Left lung (tissue), 14 donors: ENCODE measurements at places on chromosomes 4 and X. TPM values are rescaled to one million over a fixed set of nuclear protein-coding genes. Genes with fewer than 3 reads are reported as not detected.

Gene PCDH7
- 30.3 TPM for polyA plus RNA-seq

Gene SYN1
- 7.2 TPM for polyA plus RNA-seq

Gene ERVMER34-1
- polyA plus RNA-seq = 3.4 TPM

Gene SFRP2
- polyA plus RNA-seq = 6.2 TPM

Gene ADGRG4
- not detected for polyA plus RNA-seq

Gene FAAH2
- polyA plus RNA-seq = 6.4 TPM

Gene CPLX1
- polyA plus RNA-seq = 1.7 TPM

Gene CSAG3
- not detected for polyA plus RNA-seq

DNA sequence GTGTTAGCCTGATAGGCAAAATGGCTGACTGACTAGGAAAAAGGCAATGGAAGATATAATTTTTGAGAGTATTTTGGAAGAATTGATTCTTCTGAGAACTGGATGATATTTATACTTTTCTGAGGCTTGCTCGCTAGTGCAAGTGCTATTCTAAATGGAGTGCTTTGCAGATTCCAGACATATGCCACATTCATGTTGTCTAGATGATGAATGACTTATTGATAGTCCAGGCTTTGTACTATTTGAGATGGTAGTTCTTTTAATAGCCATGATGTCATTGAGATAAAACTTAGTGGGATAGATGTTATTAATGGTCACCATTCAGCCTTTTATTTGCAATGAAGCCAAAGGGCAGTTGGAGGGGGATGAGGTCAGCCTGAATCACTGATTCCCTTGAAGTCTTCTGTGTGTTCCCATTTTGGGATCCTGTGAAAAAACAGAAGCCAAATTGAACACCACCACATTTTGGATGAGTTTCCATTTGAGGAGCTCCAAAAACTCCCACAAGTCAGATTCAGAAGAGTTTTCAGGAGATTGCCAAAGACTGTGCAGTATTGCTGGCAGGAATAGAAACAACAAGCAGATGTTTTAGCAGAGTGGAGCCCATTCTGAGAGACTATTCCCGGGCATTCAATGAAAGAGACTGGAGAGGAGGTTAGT lies 184.1 kb downstream of the IL1RAPL2 start:
- DNase-seq = no peak

GRCh38 chr4:111671756-111672155 lies 473.5 kb upstream of the FAM241A start:
- DNase-seq = no peak

DNA sequence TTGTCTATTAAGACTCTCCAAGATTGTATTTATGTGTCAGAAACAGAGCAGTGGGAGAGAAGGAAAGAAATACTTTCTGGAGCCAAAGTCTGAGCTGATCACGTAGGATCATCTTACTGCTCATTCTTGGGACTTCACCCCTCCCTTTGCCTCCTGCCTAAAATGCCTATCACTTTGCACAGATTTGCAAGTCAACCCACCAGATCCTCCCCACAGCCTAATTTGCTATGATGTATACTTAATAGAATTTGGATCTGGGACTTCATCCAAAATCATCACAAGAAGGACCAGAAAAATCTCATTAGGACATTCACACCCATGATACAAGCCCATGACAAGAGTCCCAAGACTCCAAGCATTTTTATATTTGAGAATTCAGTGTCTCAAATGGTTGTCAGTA lies 290.2 kb downstream of the FBXW7 start:
- DNase-seq = no peak

- no peak for DNase-seq
Measured at GRCh38 chrX:150118476-150118875, 180.2 kb upstream of the EOLA2 start.

GRCh38 chrX:56219700-56220099 lies 12.5 kb upstream of the KLF8 start:
- DNase-seq = no peak

- DNase-seq = no peak
Measured at GRCh38 chr4:148076964-148077363, 345.1 kb downstream of the ARHGAP10 start.

DNA sequence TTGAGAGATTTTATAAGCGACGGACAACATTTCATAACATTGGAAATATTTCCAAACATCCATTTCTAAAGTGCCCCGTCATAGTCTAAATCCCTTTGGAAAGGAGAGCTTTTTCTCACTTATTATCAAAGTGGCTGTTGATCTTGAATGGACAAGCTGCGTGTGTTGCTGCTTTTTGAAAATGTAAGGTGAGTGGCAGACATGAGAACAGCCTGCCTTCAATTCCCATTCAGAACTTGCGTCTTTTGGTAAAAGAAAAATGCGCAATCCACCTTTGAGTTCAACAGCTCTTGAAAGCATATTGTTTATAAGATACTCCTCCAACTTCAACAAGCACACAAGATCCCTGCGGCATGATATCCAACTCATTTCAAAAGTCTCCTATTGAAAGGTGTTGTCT lies 138.2 kb upstream of the PSAPL1 start:
- no peak for DNase-seq

GRCh38 chr4:28250646-28251045 lies 1390.0 kb downstream of the STIM2 start:
- no peak for DNase-seq

DNA sequence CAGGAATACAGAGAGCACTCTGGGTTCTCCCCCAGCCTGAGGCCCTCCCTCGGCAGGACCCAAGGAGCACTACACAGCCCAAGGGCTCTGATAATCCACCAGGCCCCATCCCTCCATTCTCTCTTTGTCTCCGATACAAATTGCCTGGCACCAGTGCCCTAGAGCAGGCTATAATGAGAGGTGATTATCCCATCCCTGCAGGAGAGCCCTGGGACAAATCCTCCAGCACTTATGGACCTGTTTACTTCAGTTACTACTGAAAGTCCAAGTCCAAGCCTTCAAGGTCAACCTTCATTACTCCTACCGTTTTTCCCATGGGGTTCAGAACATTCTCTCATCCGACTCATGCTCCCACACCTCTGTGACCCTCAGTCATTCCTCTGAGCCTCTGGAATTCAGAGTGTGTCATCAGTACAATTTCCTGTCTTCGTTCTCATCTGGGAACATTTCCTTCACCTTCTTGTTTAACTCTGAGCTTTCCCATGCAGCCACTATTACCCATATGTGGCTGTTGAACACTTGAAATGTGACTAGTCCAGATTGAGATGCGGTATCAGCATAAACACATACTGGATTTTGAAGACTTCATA lies 299.0 kb downstream of the RAPGEF2 start:
- DNase-seq = no peak

DNA sequence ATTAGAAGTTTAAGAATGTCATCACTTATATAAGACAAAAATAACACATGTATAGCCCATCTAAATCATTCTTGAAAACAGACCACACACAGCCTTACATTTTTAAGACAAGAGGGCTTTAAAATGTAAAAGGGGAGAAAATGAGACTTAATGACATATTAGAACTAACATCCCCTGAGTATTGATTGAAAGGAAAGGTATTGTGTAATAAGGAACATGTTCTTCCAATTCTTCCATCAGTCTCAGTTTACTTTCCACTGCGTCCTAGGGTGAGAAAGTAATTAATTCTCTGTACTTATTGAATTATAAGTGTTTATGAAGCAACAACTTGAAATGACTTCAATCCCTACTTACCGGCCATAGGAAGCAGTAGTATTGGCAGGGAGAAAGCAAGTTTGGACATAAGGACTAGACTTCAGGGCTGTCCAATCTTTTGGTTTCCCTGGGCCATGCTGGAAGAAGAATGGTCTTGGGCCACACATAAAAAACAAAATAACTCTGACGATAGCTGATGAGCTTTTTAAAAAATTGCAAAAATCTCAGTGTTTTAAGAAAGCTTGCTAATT lies 202.7 kb upstream of the SPRY1 start:
- DNase-seq = no peak

GRCh38 chrX:9072281-9072680 lies 38.4 kb upstream of the FAM9B start:
- DNase-seq = no peak

GRCh38 chrX:72478351-72478750 lies 94.3 kb downstream of the HDAC8 start:
- DNase-seq = no peak

- peak; percentile 30 for DNase-seq
Measured at GRCh38 chr4:21768349-21769310, 179.9 kb downstream of the KCNIP4 start.

- DNase-seq = no peak
Measured at GRCh38 chrX:13661735-13662288, 8.9 kb downstream of the TCEANC start.

GRCh38 chr4:71293705-71294104 lies 45.1 kb upstream of the SLC4A4 start:
- no peak for DNase-seq

DNA sequence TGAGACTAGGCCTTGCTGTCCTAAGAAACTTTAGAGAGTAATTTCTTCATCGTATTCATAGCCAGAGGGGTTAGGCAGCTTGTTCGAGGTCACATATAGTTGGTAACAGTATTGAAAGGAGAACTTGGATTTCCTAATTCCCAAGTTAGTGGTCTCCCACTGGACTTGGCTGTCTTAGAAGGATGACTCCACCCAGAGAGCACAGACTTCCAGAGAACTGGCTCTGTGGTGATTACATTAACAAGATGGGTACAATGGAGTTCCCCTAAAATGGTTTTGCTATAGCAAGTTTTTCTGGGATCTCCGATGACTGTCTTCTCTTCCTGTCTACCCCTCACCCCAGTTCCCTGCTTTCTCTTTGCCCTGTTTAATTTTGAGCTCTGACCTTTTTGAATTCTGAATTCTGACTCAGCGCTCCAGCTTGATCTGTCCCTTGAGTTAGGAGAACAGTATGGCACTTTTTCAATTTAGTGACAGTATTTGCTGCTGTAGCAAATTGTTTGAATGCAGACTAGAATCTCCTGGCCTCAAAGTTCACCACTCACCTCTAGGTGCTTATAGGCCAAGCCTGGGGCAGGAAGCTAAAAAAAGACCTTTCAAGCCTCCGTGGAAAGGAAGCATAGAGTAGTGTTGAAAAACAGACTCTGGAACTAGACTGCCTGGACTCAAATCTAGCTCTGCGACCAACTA lies 6.9 kb downstream of the MSN start:
- no peak for DNase-seq

GRCh38 chr4:2301225-2301642 lies 39.3 kb upstream of the MXD4 start:
- no peak for DNase-seq

DNA sequence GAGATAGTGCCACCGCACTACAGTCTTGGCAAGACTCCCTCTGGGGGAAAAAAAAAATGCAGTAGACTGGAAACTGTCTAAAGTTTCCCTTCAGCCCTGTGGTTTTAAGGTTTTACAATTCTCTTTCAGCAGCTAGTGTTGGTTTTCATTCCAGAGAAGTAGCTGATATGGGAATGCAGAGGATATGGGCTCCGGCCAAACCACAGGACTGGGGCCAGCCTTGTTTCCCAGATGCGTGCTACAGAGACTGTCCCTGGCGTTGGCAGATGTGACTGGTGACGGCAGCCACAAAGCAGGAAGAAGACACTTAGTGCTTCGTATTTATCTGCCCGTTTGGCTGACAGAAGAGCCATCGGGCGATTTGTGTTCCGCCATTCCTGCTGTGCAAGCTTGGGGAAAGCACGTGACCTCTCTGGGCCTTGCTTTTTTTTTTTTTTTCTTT lies 43.2 kb downstream of the ZBTB49 start:
- DNase-seq = no peak

GRCh38 chr4:88765729-88766128 lies 68.1 kb upstream of the NAP1L5 start:
- no peak for DNase-seq

DNA sequence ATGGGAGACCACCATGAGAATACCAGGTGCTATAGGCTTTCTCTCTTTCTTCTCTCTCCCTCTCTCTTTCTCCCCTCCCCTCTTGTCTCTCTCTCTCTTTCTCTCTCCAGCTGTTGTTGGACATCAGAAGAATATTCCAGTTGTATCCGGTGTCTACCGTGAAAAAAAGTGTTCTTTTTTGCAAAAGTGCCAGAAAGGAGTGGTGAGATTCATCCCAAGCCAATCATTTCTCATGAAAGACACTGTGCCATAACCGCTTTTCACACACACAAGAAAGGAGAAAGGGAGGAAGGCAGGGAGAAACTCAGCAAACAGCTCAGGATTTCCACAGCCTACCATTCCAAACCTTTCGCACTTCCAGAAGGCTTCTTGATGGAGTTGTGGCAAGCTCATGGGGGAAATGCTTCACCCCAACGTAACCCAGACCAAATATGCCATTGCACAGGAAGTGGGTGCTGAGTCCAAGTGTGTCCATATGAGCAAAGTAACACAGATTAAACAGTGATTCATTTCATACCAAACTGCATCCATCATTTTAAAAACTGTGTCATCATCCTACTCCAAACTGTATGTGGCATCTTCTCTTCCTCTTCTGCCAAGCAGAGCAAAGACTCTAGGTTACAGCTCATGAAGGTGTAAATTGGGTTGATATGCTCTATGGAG lies 224.0 kb downstream of the APBB2 start:
- no peak for DNase-seq

- DNase-seq = no peak
Measured at GRCh38 chr4:177964693-177965168, 522.5 kb upstream of the AGA start.

- peak; percentile 28 for DNase-seq
Measured at GRCh38 chr4:44629280-44629866, 22.1 kb downstream of the YIPF7 start.

DNA sequence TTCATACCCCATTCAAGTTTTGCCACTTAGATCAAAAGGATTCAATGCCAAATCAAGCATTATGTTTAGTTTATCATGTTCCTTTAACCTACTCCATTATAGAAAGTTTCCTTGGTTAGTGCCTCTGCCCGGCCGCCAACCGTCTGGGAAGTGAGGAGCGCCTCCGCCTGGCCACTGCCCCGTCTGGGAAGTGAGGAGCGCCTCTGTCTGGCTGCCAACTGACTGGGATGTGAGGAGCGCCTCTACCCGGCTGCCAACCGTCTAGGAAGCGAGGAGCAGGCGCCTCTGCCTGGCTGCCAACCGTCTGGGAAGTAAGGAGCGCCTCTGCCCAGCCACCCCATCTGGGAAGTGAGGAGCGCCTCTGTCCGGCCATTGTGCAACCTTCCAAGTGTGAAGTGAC lies 36.3 kb upstream of the PDGFRA start:
- no peak for DNase-seq
